ENCODE measurements at places on chromosomes 2 and 18. TPM values are rescaled to one million over a fixed set of nuclear protein-coding genes. Genes with fewer than 3 reads are reported as not detected.

ERFE gene
- polyA plus RNA-seq: not detected

DNA sequence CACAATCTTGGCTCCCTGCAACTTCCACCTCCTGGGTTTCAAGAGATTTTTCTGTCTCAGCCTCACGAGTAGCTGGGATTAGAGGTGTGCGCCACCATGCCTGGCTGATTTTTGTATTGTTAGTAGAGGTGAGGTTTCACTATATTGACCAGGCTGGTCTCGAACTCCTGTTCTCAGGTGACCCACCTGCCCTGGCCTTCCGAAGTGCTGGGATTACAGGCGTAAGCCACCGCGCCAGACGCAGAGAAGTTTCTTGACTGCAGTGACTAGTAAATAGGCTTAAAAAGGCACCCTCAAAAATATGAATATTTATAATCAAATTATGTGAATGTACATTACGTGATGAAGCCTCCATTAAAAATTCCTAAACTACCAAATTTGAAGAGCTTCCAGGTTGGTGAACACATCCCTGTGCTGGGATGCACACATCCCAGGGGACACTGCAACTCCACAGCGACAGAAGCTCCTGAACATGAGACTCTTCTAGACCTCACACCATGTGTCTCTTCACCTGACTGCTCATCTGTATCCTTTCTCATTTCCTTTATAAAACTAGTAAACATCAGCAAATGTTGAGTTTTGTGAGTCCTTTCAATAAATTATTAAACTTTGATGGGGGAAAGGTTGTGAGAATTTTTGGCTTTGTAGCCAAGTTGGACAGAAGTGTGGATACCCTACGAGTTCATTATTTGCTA lies 203.3 kb upstream of the SPOPL start:
- no peak for DNase-seq
- no peak overlapping the region for H3K27ac ChIP-seq
- no peaks in the 10 kb centered on the region for H3K36me3 ChIP-seq
- no peak overlapping the region for H3K4me3 ChIP-seq
- no peaks in the 10 kb centered on the region for H3K27me3 ChIP-seq

GRCh38 chr18:79524181-79525078 lies 128.7 kb downstream of the NFATC1 start:
- H3K36me3 ChIP-seq: no peaks in the 10 kb centered on the region
- H3K27ac ChIP-seq: no peak overlapping the region
- H3K27me3 ChIP-seq: no peaks in the 10 kb centered on the region
- DNase-seq: no peak
- no peak overlapping the region for H3K4me3 ChIP-seq

DNA sequence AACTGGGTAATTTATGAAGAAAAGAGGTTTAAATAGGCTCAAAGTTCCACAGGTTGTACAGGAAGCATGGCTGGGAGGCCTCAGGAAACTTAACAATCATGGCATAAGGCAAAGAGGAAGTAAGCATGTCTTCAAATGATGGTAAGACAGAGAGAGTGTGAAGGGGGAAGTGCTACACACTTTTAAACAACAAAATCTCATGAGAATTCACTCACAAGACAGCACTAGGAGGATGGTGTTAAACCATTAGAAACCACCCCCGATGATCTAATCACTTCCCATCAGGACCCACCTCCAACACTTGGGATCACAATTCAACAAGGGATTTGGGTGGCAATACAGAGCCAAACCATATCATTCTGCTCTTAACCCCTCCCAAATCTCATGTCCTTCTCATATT lies 34.9 kb downstream of the CFAP210 start:
- no peaks in the 10 kb centered on the region for H3K27me3 ChIP-seq
- DNase-seq: no peak
- H3K4me1 ChIP-seq: no peaks in the 10 kb centered on the region
- H3K4me3 ChIP-seq: no peak overlapping the region

DNA sequence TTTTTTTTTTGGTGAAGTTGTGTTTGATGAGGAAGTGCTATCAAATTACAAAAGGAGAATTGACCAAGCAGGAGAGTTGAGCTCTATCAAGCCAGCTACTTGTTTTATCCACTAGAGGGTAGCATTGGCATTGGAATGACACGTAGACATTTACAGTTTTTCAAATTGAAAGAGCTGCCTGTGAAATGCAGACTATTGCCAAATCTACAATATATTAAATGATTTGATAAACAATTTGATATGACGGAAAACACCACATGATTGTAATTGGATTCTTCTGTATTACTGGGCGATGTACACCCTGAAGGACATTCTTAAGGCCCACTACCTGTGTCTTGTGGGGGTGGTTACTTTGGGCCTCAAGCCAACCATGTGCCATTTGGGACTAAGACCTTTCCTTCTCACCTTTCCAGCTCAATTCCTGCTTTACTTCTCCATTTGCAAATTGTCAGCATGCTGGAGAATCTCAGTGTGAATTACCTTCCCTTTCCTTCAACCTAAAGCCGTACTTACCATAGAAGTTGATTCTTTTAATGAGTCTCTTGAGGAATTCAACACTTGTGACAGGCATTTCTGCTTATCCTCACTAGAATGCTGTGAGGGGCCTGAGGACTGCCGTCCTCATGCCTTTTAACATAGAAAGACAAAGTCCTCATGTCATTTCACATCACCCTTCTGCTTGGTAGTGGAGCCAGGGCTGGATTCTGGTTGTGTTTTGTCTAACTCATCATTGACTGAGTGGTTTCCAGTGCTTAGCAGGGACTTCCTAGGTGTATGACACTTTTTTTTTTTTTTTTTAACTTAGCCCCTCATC lies 134.8 kb upstream of the THUMPD2 start:
- no peaks in the 10 kb centered on the region for H3K36me3 ChIP-seq
- H3K4me1 ChIP-seq: no peaks in the 10 kb centered on the region
- H3K27ac ChIP-seq: no peak overlapping the region
- no peaks in the 10 kb centered on the region for H3K27me3 ChIP-seq
- DNase-seq: no peak

GRCh38 chr2:195758846-195759245 lies 101.8 kb downstream of the SLC39A10 start:
- no peaks in the 10 kb centered on the region for H3K27me3 ChIP-seq
- no peaks in the 10 kb centered on the region for H3K36me3 ChIP-seq
- no peak overlapping the region for H3K27ac ChIP-seq

GRCh38 chr18:10274301-10274700 lies 180.1 kb upstream of the APCDD1 start:
- H3K4me1 ChIP-seq: no peaks in the 10 kb centered on the region
- H3K27me3 ChIP-seq: no peaks in the 10 kb centered on the region
- H3K27ac ChIP-seq: no peak overlapping the region
- H3K4me3 ChIP-seq: no peak overlapping the region

GRCh38 chr2:44038277-44038676 lies 42.5 kb upstream of the LRPPRC start:
- H3K4me3 ChIP-seq: no peak overlapping the region
- H3K4me1 ChIP-seq: no peaks in the 10 kb centered on the region
- DNase-seq: no peak
- H3K36me3 ChIP-seq: no peaks in the 10 kb centered on the region
- H3K27ac ChIP-seq: no peak overlapping the region

FAM110C gene
- polyA plus RNA-seq: 4.9 TPM

GRCh38 chr2:120586507-120587278 lies 149.0 kb upstream of the GLI2 start:
- H3K27me3 ChIP-seq: no peaks in the 10 kb centered on the region
- no peaks in the 10 kb centered on the region for H3K36me3 ChIP-seq
- DNase-seq: no peak

CRYGC gene
- polyA plus RNA-seq: not detected

IL36A gene
- polyA plus RNA-seq: not detected

DNA sequence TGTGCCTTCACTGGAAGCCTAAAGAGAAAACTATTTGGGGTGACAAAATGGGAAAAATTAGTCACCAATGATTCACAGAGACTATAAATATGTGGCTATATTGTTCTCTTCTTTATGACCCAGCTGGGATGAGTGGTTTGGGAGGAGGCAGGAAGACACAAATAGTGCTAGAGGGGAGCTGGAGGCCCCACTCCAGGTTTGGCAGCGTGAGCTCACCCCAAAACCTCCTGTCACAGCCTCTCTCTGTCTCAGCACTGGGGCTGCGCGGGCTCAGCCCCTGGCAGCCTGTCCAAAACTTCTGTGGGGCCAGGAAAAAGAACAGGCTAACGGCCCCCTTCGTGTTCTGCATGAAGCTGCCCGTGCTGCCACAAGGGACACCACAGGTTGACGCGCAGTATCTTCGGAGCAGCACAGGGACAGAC lies 73.2 kb upstream of the LCLAT1 start:
- no peaks in the 10 kb centered on the region for H3K27me3 ChIP-seq
- no peaks in the 10 kb centered on the region for H3K36me3 ChIP-seq
- DNase-seq: no peak
- H3K27ac ChIP-seq: no peak overlapping the region

L3MBTL4 gene
- polyA plus RNA-seq: 4.5 TPM

PROKR1 gene
- 0.02 TPM for polyA plus RNA-seq

DNA sequence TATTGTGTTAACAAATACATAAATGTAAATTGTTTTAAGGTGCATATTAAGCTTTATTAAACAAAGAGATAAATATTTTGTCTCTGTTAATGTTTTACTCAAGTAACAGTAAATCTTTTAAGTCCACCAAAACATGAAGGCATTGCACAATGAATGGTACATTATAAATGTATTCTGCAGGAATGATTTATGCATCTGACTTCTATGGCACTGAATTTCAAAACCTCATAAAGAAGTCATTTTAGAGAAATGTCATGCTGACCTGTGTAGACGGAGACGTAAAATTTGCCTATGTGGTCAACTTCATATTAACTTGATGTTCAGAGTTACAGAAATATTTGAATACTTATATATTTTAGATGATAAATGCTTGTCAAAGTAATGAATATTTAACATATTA lies 194.7 kb downstream of the BABAM2 start:
- H3K4me1 ChIP-seq: no peaks in the 10 kb centered on the region
- H3K27me3 ChIP-seq: no peaks in the 10 kb centered on the region
- no peaks in the 10 kb centered on the region for H3K36me3 ChIP-seq
- no peak overlapping the region for H3K4me3 ChIP-seq
- no peak for DNase-seq

SERPINB4 gene
- not detected for polyA plus RNA-seq

KLHL30 gene
- polyA plus RNA-seq: not detected

CRACDL gene
- polyA plus RNA-seq: 0.46 TPM

IL36RN gene
- not detected for polyA plus RNA-seq

GRCh38 chr2:68363721-68364120 lies 1.4 kb upstream of the PLEK start:
- H3K27me3 ChIP-seq: no peaks in the 10 kb centered on the region
- no peaks in the 10 kb centered on the region for H3K36me3 ChIP-seq
- H3K4me3 ChIP-seq: no peak overlapping the region
- peaks cover 5% of the 10 kb centered on the region for H3K4me1 ChIP-seq
- no peak for DNase-seq

AGBL5 gene
- polyA plus RNA-seq: 3.2 TPM

FAP gene
- polyA plus RNA-seq: 0.10 TPM

NDC80 gene
- 0.43 TPM for polyA plus RNA-seq

DNA sequence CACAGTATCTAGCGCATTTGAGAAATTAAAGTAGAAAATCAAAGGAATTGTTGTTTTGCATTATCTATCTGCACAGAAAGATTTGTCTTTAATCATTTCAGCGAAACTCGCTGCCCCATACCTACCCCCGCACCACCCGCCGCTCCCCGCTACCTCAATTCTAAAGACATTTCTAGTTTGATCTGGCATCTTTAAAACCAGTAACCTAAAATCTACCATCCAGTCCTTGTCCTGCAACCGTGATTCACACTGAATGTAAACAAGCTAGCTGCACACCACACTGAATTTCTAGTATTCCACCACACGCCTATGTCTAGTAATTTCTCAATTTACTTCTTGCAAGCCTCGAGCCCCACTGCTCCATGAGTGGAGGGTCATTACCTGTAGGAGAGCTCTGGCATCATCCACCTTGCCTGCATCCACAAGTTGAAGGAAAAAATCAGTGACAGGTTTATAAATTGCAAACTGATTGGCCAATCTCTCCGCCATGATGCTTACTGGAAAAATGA lies 60.1 kb downstream of the ABCG8 start:
- no peaks in the 10 kb centered on the region for H3K27me3 ChIP-seq
- no peak for DNase-seq
- H3K27ac ChIP-seq: peak overlapping the region; percentile 44
- peaks cover 5% of the 10 kb centered on the region for H3K4me1 ChIP-seq
- peaks cover 4% of the 10 kb centered on the region for H3K36me3 ChIP-seq

GRCh38 chr2:112493858-112494648 lies 12.1 kb downstream of the TTL start:
- peaks cover 7% of the 10 kb centered on the region for H3K36me3 ChIP-seq
- no peak overlapping the region for H3K4me3 ChIP-seq
- H3K27ac ChIP-seq: no peak overlapping the region
- H3K27me3 ChIP-seq: no peaks in the 10 kb centered on the region

- H3K27me3 ChIP-seq: no peaks in the 10 kb centered on the region
- no peak overlapping the region for H3K4me3 ChIP-seq
- no peaks in the 10 kb centered on the region for H3K4me1 ChIP-seq
- no peaks in the 10 kb centered on the region for H3K36me3 ChIP-seq
Measured at GRCh38 chr2:143258126-143258892, 129.1 kb downstream of the ARHGAP15 start.

DNA sequence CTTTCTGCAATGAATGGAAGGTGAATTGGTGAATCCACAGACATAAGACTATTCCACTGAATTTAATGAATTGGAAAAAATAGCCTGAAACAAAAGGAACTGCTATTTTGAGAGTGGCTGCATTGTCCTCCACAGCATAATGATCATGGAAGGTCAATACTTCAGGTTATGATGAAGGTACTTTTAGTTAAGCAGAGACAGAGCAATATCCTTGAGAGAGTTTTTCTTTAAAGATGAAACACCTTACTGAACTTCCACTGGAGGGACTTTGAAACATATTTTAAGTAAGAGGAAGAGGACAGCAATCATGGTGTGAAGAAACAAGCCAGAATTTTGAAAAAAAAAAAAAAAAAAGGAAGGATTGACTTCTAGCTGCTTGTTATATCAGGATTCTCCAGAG lies 68.8 kb upstream of the DPP10 start:
- no peaks in the 10 kb centered on the region for H3K4me1 ChIP-seq
- no peak overlapping the region for H3K27ac ChIP-seq
- H3K27me3 ChIP-seq: no peaks in the 10 kb centered on the region
- H3K36me3 ChIP-seq: no peaks in the 10 kb centered on the region
- DNase-seq: no peak

DNA sequence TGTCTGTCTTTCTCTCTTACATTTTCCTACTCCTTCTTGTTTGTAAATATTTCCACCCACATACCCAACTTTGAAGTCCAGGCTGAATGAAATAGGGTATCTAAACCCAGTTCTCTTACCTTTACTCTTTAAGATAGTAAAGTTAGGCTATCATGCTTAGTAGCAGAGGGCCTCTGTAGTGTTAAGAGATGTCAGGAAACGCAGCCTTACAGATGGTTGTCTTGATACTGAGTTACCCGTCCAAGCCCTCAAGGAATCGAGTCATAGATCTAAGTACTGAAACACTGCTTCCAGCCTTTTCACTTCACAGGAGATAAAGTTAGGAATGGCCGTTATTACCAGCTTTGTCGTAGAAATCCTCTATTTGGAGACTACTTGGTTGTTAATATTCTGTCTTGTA lies 24.3 kb downstream of the MRPS9 start:
- no peak overlapping the region for H3K27ac ChIP-seq
- H3K4me1 ChIP-seq: no peaks in the 10 kb centered on the region
- H3K27me3 ChIP-seq: no peaks in the 10 kb centered on the region
- no peak overlapping the region for H3K4me3 ChIP-seq
- no peaks in the 10 kb centered on the region for H3K36me3 ChIP-seq

Data from liver (tissue), 10 donors.